ENCODE measurements at places on chromosomes 13 and 19.

DNA sequence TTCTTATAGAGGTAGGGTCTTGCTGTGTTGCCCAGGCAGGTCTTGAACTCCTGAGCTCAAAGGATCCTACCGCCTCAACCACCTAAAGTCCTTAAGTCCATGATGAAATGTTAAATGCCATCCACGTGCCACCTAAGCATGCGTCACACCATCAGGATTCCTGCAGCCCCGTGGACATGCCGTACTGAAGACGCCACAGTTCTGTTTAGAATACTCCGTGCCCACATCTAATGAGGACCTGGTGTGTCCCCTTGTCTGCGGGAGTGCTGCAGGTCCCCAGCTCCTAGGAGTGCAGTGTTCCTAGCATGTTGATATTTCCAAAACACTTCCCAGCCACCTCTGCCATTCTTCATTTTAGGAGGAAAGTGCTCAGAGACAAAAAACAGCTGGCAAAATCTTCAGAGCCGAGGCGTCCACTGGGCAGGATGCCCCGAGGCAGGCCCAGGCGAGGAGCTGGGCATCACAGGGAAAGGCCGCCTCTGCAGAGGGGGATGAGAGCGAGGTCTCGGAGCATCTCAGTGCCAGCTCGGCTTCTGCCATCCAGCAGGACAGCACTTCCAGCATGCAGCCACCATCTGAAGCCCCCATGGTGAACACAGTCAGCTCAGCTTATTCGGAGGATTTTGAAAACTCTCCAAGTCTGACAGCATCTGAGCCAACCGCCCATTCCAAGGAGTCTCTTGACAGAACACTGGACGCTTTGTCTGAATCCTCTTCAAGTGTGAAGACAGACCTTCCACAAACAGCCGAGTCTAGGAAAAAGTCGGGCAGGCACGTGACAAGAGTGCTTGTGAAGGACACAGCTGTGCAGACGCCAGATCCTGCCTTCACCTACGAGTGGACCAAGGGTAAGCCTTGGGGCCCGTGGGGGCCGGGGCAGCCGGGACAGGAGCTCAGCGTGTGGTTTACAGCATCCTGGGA, 13.2 kb downstream of the C19orf44 start:
- no peaks in the 10 kb centered on the region for H3K27me3 ChIP-seq
- H3K4me1 ChIP-seq: no peaks in the 10 kb centered on the region

GRCh38 chr13:51625555-51626345, 41.5 kb downstream of the WDFY2 start:
- DNase-seq: no peak
- peaks cover 47% of the 10 kb centered on the region for H3K4me1 ChIP-seq
- H3K36me3 ChIP-seq: no peaks in the 10 kb centered on the region
- H3K4me3 ChIP-seq: no peak overlapping the region

GRCh38 chr13:37539170-37539569, 59.4 kb downstream of the POSTN start:
- no peaks in the 10 kb centered on the region for H3K27me3 ChIP-seq
- H3K36me3 ChIP-seq: no peaks in the 10 kb centered on the region
- no peaks in the 10 kb centered on the region for H3K4me1 ChIP-seq
- DNase-seq: no peak
- H3K4me3 ChIP-seq: no peak overlapping the region

GRCh38 chr19:30287259-30287658, 84.9 kb upstream of the ZNF536 start:
- no peaks in the 10 kb centered on the region for H3K4me1 ChIP-seq
- H3K27ac ChIP-seq: no peak overlapping the region
- H3K4me3 ChIP-seq: no peak overlapping the region
- H3K27me3 ChIP-seq: peaks cover 4% of the 10 kb centered on the region
- H3K36me3 ChIP-seq: no peaks in the 10 kb centered on the region
- no peak for DNase-seq

DNA sequence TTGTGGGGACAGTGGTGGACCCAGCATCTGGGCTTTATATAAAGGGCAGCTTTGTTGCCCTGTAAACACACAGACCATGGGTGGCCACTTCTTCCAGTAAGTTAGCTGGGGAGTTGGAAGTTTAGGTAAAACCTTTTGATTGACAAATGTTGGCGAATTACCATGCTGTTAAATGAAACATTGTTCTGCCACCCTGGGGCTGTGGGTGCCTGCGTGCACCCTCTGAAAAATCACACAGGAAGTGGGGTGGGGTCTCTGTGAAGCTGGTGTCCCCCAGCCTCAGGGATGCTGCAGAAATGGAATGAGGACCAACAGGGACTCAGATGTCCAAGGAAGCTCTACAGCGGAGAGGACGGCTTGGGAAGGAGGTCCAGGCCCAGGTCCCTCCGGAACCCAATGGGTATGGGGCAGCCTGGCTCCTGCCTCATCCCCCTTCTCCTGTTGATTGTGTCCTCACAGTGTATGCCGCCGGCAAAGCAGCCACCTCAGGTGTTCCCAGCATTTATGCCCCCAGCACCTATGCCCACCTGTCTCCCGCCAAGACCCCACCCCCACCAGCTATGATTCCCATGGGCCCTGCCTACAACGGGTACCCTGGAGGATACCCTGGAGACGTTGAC, 2.8 kb upstream of the USF2 start:
- H3K27me3 ChIP-seq: no peaks in the 10 kb centered on the region
- peaks cover 13% of the 10 kb centered on the region for H3K36me3 ChIP-seq
- peaks cover 34% of the 10 kb centered on the region for H3K4me1 ChIP-seq
- H3K4me3 ChIP-seq: peak overlapping the region; percentile 93
- peak overlapping the region; percentile 82 for H3K27ac ChIP-seq

DNA sequence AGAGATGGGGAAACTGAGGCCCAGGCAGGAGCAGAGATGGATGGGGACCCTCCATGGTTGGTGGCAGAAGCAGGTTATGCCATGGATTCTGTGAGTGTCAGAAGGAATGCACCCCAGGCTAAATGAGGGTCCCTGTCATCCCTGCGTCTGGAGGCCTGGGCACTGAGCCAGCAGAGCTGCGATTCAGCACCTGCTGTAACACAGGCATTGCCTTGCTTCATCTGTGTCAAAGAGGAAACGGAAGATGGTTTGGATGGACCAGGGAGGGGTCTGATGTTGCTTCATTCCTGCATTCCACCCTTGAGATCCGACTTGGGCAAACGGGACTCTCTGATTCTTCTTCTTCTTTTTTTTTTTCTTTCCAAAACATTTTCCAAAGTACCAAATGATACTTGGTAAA, 1.2 kb downstream of the C5AR1 start:
- no peak overlapping the region for H3K4me3 ChIP-seq
- H3K27ac ChIP-seq: no peak overlapping the region
- DNase-seq: no peak
- H3K27me3 ChIP-seq: peaks cover 35% of the 10 kb centered on the region
- H3K36me3 ChIP-seq: no peaks in the 10 kb centered on the region

- H3K27ac ChIP-seq: no peak overlapping the region
- no peaks in the 10 kb centered on the region for H3K4me1 ChIP-seq
- no peak overlapping the region for H3K4me3 ChIP-seq
These were observed 79.9 kb upstream of the GSX1 start for GRCh38 chr13:27712421-27712820.

DNA sequence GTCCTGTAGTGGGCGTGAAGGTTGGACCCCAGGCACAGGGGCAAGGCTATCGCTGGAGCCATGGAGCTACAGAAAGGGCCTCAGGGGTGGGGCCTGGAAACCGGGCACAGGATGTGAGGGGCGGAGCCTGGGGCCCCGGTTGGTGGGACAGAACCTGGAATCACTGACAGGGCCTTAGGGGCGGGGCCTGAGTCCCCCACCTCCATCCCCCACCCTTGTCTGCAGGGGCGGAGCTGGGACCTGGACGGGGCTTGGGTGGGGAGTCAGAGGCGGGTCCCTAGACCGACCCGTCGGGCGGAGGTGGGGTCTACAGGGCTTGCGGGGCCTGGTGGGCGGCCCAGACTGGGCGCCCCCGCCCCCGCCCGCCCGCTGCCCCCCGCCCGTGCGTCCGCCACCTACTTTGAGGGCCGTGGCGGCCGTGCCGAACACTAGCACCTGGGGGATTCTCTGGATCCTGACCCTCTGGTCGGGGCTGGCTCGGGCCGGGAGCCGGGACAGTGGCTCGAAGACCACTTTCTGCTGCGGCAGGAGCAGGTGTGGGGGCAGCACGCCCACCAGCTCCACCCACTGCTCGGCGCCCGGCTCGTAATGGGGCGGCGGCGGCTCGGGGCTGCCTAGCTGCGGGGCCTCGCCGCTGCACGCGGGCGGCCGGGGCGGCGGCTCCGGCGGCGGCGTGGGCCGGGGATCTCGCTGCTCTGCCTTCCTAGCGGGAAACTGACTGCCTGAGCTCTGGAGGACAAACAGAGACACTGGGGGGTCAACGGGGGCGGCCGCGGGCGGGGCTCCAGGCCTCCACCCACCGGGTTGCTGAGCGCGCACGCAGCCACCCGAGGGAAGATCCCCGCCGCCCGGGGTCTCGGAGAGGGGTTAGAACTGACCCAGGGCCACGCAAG, 26.3 kb downstream of the DCAF15 start:
- H3K27me3 ChIP-seq: no peaks in the 10 kb centered on the region
- H3K4me1 ChIP-seq: peaks cover 25% of the 10 kb centered on the region
- H3K27ac ChIP-seq: no peak overlapping the region
- no peak overlapping the region for H3K4me3 ChIP-seq
- DNase-seq: peak; percentile 59
- peaks cover 3% of the 10 kb centered on the region for H3K36me3 ChIP-seq

DNA sequence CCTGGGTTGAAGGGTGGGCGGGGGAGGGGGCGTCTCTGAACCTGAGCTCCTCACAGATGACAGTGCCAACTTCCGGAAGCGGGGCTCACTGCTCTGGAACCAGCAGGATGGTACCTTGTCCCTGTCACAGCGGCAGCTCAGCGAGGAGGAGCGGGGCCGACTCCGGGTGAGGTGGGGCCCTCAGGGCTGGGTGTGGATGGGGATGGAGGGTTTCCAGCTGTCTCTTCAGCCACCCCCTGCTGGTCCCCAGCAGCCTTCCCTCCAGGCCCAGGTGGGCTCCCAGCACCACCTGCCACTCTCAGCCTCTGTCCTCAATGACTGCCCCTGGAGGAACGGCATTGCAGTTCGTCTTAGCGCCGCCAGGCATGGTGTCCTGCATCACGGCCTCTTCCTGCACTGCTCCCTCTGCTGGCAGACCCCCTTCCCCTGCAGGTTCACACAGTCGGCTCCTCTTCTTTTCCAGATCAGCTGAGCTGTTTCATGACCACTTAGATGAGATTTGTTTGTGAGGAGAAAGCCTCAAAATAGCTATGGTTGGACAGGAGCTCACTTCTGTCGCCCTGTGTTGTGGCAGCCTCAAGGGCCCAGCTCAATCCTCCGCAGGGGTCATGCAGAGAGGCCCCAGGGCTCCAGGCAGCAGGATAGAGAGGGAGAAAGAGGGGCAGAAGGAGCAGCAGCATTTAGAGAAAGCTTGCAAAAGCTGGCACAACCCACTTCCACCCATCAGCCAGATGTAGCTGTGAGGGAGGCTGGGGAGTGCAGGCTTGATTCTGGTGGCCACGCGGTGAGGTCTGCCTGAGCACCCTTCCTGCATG, 2.5 kb upstream of the GARIN5A start:
- no peak overlapping the region for H3K4me3 ChIP-seq
- H3K27ac ChIP-seq: no peak overlapping the region
- DNase-seq: peak; percentile 30
- no peaks in the 10 kb centered on the region for H3K27me3 ChIP-seq

DNA sequence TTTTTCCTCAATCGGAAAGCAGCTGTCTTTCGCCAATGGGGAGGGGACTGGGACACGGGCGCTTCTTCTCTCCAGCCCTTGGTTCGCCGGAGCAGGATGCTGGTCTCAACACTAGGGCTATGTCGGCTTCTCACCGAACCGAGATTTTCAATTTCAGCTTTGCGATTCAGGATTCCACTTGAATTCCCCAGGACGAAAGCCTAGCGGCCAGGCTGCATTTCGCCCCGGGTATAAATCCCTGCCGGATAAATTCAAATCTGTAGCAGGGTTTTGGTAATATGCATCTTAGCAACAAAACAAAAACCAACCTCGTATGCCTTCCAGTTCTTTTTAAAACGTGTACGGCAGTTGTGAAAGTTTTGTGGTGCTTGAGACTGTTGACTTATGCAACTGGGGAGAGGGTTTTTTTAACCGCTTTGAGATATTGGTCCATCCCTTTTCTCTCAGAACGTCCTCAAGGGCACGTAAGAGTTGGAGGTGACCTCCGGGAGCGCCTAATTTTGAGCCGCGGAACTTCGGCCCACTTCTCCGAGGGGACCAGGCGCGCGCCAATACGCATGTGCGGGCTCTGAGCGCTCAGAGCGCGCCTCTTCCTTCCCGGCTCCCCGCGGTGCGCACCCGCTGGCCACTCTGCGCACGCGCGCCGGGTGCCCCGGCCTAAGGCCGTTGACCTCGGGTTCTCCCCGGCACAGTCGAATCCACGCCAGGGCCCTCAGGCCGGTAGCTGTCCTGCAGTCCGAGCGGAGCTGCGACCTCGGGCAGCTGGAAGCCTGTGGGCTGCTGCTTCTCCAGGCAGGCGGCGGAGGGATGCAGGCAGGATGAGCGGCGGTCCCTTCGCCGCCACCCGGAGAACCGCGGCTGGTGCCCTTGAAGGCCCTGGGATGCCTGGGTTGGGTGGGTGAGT, 7.6 kb downstream of the POU4F1 start:
- peaks cover 10% of the 10 kb centered on the region for H3K36me3 ChIP-seq
- no peak overlapping the region for H3K4me3 ChIP-seq
- DNase-seq: no peak
- H3K4me1 ChIP-seq: peaks cover 10% of the 10 kb centered on the region
- H3K27ac ChIP-seq: no peak overlapping the region

- H3K27ac ChIP-seq: no peak overlapping the region
- no peaks in the 10 kb centered on the region for H3K4me1 ChIP-seq
- H3K27me3 ChIP-seq: no peaks in the 10 kb centered on the region
- no peaks in the 10 kb centered on the region for H3K36me3 ChIP-seq
These were observed 699.5 kb downstream of the PCDH9 start for GRCh38 chr13:66530686-66531085.
